ENCODE measurements at places on chromosomes 2 and 18.

- DNase-seq, result no peak
Observed at GRCh38 chr2:54666131-54666633, 57.3 kb upstream of the EML6 start.

GRCh38 chr2:88738271-88738670 is 46.8 kb downstream of the RPIA start:
- DNase-seq, result no peak

DNA sequence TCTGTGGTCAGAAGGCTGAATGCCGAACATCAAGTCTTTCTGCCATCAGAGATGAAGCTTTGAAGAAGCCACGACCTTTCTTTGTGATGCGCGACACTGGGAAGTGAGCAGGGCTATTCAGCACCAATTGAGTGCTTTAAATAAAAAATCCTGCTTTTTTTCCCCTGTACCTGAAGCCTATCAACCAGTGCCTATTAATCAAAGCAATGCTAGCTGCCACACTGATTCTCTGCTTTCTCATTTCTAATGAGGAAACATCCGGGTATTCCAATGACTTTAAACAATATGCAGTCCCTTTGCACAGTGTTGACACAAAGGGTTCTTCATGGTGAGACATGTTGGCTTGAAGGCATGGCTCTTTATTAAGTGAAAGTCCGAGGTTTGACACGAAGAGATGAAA is 88.0 kb downstream of the GALR1 start:
- no peak for DNase-seq

- no peak for DNase-seq
Observed at GRCh38 chr18:48933578-48934414, 17.0 kb downstream of the SMAD7 start.

GRCh38 chr2:69395866-69396265 is 8.8 kb upstream of the GFPT1 start:
- no peak for DNase-seq

All from cortex of kidney (tissue), 1 donor.